ENCODE measurements at places on chromosomes 6 and 20.

DNA sequence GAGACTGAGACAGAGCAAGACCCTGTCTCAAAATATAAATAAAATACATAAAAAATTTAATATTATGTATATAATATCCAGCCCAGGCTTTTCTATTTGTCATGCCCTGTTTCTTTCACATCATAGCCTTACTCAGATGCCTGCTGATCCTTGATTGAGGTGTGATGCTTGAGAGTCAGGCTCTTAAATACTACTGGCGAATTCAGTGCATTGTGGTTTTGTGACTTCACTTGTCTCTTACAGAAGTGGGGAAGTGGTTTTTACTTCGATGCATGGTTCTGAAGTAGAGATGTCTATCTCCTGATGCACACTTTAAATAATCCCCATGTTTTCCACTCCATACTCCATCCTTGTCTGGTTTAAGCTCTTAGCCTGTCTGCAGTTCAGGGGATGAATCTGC is 29.1 kb downstream of the ASXL1 start:
- DNase-seq, result no peak

GRCh38 chr6:747921-748320 is 55.0 kb upstream of the EXOC2 start:
- DNase-seq, result no peak

DNA sequence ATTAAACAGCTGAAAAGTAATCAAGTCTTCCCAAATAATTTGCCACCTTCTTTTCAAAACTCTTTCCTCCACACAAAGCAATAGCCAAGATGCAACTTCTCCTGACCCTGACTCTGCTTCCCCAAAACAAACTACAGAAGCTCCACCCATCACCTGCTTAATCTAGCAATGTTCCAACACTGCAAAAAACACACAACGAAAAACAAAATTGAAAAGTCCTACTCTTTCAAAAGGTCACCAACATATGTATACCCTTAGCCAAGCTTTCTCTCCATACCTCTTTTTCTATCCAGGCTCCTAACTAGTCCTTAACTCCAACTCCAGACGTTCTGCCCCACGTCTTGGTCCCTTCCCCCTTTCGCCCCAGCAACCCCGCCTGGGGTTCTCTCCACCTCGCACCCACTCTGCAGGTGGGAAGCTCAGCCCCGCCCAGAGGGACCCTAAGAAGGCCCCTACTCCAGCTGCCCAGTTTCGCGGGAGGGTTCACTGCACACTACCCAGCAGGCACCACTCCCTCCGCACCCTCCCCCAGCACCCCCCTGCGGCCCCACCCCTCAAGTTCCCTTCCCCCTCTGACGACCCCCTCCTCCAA is 717 bp downstream of the CSNK2A1 start:
- no peak for DNase-seq

DNA sequence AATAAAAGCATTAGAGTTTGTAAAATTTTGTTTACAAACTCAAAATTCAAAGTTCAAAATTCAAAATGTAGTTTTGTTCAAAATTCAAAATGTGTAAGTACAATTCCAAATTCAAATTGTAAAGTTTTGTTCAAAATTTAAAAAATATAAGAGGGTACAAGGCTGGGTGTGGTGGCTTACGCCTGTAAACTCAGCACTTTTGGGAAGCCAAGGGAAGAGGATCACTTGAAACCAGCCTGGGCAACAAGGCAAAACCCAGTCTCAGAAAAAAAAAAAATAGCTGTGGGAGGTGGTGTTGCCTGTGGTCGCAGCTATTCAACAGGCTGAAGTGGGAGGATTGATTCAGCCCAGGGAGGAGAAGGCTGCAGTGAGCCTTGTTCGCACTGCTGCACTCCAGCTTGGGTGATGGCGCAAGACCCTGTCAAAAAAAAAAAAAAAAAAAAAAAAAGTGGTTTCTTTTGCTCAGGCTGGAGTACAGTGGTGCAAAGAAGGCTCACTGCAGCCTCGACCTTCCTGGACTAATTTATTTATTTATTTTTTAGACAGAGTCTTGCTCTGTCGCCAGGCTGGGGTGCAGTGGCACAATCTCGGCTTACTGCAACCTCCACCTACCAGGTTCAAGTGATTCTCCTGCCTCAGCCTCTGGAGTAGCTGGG is 5.4 kb upstream of the ZBTB12 start:
- no peak for DNase-seq

DNA sequence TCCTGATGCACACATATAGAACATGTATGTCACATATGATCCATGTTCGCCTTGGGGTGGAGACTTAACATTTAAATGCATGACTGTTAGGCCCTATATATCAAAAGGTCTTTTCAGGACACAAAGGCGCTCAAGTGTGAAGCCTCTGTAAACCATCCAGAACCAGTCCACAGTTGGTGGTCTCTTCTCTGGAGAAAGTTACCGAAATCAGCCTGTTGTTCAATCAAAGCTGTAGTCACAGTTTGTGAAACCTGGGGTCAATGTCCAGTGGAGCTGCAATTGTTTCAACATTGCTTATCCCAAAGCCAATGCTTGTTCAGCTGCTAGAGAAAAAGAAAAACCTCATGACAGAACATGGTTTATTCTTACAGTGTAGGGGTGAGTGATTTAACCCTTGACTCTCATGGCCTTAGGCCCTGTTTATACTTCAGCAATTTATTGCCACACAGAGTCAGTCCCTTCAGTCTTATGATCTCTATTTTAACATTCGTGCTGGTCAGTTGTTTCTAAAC is 193.6 kb upstream of the CST7 start:
- no peak for DNase-seq

- DNase-seq, result no peak
Observed at GRCh38 chr6:121485359-121485811, 49.9 kb downstream of the GJA1 start.

DNA sequence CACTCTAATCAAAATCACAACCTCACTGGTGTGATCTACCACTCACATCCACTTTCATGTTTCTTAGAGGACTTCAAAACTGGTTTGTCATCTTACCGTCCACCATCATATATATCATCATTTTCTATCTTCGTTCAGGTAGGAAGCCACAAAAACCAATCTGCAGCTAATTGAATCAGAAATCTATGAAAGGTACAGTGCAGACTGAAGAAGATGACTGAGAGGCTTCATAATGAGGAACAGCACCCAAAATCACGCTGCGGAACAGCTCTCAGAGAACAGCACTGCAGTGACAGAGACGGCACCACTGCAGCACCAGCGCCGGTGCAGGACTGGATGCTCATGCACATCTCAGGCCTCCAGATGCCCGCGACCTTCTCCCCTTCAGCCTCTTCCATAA is 13.0 kb downstream of the GMDS start:
- DNase-seq, result no peak

GRCh38 chr6:46891252-46891795 is 30.4 kb downstream of the ADGRF5 start:
- DNase-seq, result no peak

DNA sequence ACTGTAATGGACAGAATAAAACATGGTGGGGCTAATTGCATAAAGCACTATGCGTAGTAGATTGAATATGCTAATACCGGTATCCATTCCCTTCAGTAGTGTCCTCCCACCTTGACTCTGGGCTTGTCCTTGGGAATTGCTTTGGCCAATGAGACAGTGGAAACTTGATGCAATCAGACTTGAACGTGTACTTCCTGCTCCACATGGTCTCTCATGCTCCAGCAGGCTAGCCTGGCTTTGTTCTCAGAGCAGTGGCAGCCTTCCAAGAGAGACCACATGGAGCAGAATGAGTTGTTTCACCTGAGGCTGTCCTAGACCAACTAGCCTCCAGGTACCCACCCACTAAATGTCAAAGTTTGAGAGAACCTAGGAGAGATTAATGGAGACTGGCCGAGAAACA is 37.0 kb upstream of the BTBD3 start:
- no peak for DNase-seq

DNA sequence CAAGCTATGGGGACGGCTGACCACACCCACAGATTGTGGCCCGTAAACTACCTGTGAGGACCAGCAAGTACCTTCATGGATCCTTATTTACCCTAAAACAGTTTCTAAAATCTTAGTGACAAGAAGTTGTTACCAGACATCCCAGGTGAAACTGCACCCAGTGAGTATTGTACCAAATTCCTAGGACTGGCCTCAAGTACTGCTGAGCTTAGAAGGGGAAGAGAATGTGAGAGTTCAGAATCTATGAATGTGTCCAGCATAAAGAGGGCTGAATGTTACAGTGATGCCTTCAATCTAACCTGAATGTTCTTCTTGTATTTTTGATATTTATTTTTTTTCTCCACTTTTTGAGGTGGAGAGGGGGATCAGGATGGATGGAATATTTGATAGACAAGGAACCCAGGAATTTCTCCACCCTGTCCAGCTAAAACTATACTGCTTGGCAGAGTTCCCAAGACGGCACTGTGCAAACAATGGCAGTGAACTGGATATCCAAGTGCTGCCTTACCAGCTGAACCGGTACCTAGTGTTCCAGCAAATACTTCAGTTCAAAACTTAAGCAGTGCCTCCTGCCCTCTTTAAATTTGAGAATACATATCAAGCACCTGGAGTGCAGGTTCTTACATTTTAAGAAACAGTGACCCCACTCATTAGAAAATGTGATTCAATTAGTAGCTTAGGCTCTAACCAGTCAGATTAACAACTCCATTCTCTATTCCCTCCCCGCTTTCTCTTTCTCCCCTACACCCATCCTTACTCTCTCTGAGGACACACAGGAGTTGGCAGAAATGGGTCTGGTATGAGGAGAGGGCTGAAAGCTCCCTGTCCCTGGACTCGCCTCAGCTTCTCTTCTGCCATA is 427.3 kb upstream of the FLRT3 start:
- no peak for DNase-seq

DNA sequence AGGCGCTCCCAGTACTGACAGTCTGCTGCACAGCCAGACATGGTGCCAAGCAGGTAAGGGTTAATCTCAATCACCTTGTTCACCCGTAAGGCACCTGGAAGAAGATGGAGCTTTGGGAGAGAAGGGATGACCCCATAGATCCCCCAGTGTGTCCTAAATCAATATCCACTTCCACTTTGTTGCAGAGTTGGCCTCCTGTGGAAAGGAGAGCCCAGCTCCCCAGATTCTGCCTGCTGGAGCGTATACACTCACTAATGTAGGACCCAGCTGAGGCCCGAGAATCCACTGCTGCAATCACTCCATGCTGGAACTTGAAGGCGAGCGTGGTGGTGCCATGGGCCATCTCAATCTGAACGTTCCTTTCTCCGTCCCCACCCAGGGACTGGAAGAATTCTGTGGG is 1.2 kb downstream of the PSMB8 start:
- no peak for DNase-seq

DNA sequence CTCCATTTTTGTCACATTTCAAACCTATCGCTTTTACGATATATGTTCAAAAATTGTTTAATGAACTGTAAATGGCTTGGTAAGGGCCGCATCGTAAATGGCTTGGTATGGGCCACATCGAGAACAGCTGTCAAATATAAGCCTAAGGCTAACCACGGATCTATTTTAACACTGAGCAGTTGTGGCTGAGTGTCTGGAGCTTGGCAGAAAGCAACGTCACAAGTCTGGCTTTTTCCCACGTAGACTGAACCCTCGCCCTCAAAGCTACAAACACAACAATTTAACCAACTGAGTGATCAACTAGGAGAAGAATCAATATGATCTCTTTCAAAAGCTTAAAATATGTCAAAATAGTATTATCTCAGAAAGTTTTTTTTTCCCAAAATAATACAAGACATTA is 71.4 kb upstream of the PRSS16 start:
- no peak for DNase-seq

- no peak for DNase-seq
Observed at GRCh38 chr6:139528471-139528870, 154.0 kb upstream of the CITED2 start.

DNA sequence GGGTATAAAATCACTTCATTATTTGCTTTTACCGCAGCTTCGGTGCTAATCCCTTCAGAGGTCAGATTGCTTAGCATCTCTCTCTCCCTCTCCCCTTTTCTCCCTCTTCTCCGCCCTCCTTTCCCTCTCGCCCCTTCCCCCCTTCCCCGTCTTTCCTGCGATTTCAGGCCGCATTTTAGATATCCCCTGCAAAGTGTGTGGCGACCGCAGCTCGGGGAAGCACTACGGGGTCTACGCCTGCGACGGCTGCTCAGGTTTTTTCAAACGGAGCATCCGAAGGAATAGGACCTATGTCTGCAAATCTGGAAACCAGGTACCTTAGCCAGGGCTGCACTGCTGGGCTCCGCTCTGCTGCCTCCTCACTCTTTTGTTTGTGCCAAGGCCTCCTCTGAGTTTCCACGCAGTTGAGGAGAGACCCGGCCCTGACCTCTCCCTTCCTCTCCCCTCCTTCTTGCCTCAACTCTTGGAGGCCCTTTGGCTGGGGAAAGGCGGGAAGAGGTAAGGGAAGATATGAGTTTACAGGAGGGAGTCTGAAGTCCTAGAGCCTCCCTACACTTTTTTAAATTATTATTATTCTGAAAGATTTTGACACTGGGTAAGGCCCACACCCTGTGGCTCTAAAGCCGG is 5.6 kb downstream of the NR2E1 start:
- no peak for DNase-seq

GRCh38 chr6:125662296-125662695 is 87.1 kb upstream of the HEY2 start:
- DNase-seq, result no peak

- no peak for DNase-seq
Observed at GRCh38 chr6:1113916-1114540, 197.9 kb upstream of the FOXQ1 start.

DNA sequence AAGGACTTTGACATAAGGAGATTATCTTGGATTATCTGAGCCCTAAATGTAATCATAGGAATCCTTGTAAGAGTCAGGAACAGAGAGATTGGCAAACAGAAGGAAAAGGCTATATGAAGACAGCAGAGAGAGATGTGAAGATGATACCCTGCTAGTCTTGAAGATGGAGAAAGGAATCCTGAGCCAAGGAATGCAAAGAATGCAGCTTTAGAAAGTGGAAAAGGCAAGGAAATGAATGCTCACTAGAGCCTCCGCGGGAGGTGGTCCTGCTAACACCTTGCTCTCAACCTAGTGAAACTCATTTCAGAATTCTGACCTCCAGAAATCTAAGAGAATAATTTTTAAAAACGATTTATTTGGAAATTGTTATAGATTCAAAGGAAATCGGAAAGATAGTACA is 117.1 kb downstream of the TBXT start:
- DNase-seq, result no peak
